ENCODE measurements at places on chromosomes 2 and 18.

GRCh38 chr2:96503637-96504243 lies 1.4 kb downstream of the NEURL3 start:
- no peak for DNase-seq

DNA sequence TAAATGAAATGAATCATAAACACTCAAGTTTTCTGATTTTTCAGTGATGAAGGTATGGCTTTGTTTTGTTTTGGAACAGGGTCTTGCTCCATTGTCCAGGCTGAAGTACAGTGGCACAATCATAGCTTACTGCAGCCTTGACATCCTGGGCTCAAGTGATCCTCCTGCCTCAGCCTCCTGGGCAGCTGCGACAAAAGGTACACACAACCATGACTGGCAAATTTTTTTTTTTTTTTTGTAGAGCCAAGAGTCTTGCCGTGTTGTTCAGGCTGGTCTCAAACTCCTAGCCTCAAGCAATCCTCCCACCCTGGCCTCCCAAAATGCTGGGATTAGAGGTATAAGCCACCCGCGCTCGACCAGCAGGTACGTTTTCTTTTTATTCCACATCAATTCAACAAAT lies 22.5 kb upstream of the LRP2 start:
- no peak for DNase-seq

GRCh38 chr18:74817576-74817975 lies 219.9 kb downstream of the ZNF407 start:
- no peak for DNase-seq

DNA sequence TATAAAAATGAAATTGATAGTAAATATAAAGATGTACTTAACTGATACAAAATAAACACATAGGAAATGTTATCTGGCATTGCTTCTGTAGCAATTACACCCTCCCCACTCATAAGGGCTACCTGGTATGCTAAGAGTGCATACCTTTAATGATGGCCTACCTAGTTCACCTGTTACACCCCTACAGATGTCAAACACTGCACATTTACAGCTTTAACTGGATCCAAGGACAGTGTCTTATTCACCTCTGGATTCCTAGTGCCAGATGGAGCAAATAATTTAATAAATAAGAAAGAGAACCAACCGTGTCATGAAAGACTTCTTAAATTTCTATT lies 15.3 kb upstream of the SEC11C start:
- no peak for DNase-seq

DNA sequence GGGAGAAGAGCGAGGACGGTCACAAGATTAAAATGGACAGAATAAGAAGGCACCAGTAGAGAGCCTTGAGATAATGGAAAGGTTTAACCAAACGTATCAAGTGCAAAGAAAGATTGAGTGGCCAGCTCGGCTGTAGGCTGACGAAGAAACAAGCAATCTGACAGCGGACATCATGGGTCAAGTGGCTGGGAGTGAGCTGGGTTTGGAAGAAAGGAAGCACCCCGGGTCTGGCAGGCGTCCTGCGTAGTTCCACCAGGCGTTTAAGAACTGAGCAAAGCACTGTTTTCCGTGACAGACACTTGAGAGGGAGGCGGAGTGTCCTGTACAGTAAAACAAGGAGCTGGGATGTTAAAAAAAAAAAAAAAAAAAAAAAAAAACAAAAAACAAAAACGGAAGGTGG lies 27.1 kb downstream of the DAPL1 start:
- no peak for DNase-seq

DNA sequence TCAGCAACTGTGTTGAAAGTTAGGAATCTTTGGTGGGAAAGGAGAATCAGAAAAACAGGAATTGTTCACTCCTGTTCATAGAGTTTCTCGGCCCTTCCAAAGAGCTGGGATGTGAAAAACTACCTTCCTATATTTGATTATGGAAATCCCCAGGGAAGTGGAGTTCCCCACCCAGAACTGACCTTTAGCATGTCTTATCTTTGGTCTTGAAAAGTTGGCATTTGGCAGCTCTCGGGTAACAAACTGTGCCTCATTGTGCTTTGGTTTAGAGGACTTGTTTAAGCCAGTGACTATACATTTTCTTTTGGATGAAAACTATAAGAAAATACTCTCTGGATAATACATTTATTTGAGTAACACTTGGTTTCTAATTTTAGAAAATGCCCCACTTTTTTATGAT lies 51.3 kb upstream of the CERS6 start:
- DNase-seq: no peak

- no peak for DNase-seq
Observed at GRCh38 chr2:199339891-199340605, 117.7 kb downstream of the SATB2 start.
